ENCODE measurements at places on chromosomes 16 and 17.

DNA sequence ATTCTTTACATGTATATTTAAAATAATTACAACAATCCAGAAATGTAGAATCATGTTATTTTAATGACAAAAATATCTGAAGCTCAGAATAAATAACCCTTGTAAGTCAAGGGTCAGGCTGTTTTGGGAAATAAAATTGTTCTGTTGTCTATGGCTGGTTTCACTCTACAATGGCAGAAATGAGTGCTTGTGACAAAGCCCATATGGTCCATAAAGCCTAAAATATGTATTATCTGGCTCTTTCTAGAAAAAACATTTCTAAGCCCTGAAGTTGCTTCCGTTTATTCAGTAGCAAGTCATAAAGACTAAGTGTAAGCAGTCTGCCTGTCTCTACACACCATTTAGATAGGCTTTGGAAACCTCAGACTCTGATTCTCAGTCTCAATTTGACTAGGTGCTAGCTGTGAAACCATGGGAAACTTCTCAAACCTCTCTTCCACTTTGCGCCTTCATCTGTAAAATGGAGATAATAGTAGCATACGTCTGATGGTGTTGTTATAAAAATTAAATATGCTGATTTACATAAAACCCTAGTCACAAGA is 365.7 kb upstream of the CA10 start:
- no peak for DNase-seq

DNA sequence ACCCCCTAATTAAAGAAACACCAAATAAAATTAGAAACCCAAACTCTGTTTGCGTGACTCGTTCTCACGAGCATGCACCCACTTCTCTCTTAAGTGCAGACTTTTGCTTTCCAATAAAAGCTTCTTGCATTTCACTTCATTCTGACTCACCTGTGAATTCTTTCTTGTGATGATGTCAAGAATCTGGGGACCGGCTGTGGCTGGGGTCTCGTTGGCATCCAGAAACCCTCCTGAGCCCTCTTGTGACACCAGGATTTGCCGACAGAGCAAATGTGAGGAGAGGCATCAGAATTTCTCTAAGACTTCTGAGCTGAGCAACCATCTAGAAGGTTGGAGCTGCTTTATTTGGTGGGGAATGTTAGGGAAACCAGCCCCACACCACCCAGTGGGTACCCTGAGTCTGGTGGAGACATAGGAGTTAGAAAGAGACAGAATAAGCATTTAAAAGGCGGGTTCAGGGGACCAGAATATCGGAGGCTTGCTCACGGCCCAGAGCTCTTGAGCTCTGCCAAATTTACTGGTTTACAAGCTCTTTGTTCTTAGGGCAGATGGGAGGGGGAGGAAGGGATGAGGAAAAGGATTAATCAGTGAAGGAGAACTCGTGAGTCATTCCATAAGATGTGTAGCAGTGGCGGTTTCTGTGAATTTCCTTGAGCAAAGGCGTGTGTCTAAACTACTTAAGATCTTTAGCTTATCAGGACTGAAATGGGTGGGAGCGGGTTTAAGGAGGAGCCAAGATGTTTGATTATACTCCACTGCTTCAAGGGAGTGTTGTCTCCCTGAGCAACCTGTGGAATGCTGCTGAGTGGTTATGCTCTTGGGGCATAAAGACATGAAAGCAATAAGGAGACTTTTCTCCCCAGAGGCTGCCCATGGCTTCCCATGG is 24.2 kb upstream of the TMC5 start:
- DNase-seq, result no peak

- no peak for DNase-seq
Measured at GRCh38 chr17:78950870-78951269, 25.7 kb upstream of the TIMP2 start.

DNA sequence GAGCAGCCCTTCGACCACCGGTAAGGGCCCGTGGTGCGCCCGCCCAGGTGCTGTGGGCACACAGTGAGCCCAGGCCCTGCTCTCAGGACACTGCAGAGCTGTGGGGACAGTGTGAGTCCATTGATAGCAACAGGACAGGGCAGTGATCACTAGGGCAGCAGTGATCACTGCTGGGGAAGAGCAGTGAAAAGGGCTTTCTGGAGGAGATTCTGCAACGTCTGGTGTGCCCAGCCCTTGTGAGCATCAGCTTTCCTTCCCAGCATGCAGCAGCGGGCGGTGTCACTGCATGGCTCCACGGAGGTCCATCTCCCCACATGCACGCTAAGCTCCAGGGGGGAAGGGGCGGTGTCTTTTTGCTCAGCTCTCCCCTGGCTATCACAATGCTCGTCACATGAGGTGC is 32.1 kb downstream of the MAP1LC3B start:
- DNase-seq, result no peak
